T-helper 2 cell (primary cell): ENCODE measurements at places on chromosomes 1 and 21.

DNA sequence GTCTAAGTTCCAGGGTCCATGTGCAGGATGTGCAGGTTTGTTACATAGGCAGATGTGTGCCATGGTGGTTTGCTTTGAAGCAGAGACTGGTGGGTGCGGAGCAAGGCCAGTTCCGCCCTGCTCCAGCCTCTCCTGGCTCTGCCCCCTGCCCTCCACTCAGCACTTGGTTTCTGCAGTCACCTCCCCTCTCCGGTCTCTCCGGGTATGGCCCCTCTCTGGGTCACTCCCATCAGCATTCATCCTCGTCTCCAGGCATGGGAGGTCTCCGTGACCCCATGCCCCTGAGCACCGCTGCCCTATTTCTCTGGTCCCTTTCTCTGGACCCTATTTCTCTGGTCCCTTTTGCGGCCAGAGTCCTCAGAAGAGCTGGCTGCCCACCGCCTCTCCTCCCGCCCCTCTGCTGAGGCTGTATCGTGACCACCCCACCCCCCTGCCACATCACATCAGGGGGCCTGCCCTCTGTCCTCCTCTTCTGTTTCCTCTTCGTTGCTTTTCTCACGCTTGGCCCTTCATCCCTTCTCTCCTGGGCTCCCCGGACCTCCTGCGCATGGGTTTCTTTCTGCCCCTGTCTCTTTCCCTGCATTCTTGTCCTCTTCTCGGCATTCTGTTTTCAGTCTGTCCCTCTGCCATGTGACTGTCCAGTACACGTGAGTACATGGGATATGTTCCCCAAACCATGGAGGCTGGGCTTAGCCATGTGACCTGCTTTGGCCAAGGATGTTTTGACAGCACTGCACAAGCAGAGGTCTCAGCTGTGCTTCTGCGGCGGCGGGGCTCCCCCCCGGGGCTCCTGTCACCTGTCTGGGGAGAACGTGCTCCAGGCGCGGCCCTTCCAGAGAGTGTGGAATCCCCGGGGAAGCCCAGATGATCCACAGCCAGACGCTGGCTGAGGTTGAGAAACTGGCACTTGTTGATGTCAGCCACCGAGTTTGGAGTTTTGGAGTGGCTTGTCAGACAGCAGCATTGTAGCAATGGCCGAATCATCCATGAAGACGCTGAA is 54.4 kb upstream of the C1orf174 start:
- DNase-seq: no peak

DNA sequence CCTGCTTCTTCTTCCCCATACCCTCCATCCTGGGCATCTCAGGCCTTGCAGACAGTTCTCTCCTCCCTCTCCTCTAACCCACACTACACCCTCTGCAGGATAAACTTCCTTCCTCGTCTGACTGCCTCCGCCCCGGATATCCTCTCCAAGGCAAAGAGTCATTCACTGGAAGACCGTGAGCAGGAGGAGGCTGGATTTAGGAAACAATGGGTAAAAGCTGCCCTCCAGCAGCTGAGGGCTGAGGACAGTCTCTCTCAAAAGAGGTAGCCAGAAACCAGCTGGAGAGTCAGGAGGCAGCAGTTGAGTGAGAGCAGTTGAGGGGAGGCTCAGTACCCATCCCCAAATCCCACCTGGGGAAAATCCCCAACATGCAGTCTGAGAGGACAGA is 1.4 kb downstream of the CSRP1 start:
- DNase-seq: no peak

DNA sequence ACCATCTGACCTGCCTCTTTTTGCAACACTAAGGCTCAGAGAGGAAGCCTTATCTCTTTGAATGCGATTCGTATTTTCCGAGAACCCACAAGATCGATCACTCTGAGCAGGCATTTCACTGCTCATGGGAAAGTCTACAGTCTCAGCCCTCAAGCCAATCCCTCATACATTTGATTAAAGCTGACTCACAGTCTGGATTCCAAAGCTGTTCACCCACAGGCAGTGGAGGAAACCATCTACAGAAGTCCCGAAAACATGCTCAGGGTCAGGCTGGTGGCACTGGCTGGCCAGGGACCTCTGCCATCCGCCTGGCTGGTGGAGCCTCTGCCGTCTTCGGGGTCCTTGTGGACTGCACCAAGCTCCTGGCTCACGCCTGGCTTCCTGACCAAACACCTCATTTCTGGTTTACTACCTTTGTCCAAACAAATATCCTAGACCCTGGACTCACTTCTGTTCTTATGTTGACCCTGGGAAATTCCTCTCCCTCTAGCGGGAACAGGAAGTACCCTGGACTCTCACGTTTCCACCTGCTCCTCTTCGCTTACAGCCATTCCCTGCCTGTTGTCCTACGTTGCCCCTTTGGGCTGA is 650.0 kb downstream of the SMYD3 start:
- DNase-seq: no peak

DNA sequence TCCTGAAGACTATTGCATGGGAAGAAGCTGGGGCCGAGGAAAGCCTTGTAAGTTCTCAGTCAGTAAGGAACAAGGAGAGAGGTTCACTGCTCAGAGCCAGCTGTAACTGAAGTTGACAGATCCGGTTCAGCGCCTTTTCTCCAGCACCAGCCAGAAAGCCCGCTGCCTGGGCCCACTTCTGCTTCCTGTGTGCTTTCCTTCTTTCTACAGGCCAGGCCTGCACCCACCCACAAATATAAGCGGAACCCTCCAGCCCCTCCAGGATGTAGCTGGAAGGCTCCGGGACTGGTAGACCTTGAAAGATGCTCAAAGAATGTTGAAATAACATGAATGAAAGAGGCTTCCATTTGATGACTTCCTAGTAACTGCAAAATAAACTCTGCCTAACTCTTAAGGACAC is 38.8 kb downstream of the PARP1 start:
- no peak for DNase-seq

GRCh38 chr1:228059634-228060457 is 22.7 kb upstream of the ARF1 start:
- DNase-seq: peak; percentile 54

DNA sequence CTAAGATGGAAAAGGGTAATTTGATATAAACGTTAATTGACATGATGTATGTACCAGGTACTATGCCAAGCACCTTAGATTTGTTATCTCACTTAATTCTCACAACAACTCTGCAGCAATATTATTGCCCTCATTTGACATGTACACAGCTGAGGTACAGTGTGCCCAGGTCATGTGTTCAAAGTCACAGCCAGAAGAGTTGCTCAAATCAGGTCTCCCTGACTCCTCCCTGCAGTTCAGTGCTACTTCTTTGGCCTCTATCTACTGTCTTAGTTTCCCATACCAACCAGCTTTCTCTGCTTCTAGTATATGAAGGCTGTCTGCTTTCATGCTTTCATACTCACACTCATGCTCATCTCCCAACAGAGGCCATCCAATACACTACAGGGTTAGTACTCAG is 15.1 kb downstream of the TBX15 start:
- DNase-seq: no peak

- DNase-seq: no peak
Observed at GRCh38 chr1:167344112-167344511, 123.4 kb downstream of the POU2F1 start.

- DNase-seq: no peak
Observed at GRCh38 chr1:194570476-194570875, 1384.1 kb upstream of the B3GALT2 start.

GRCh38 chr1:197675583-197676208 is 99.6 kb downstream of the DENND1B start:
- DNase-seq: no peak

DNA sequence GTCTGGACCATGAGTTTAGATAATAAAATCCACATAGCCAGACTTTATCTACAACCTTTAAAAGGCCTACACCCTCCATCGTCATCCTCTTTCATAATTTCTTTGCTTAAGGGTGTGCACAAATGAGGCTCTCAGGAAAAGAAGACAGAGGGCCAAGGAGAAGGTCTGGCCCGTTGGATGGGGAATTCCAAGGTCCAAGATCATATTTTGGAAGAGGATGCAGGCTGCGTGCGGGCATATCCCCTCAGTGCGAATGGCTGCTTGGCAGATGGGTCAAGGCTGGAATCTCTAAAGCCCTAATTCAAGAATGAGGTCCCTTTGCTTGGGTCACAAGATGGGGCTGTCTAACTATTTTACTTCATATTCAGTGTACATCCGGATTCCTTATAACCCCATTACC is 782.2 kb upstream of the NCAM2 start:
- no peak for DNase-seq

DNA sequence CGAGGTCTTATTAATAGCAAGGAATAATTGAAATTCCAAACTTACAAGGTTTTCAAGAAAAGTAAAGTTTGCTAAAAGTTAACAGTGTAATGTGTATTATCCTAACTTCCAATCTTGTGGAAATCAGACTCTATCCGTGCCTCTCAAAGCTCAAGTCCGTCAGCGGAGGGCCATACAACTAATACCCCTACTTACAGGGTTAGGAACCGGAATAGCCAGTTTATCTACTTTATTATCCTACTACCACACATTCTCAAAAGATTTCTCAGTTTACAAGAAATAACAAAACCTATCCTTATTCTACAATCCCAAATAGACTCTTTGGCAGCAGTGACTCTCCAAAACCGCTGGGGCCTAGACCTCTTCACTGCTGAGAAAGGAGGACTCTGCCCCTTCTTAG is 457.8 kb downstream of the PTPRC start:
- DNase-seq: no peak
